ENCODE measurements at places on chromosomes 16 and 17.

GRCh38 chr17:9676084-9676483 lies 30.8 kb downstream of the USP43 start:
- DNase-seq: no peak

DNA sequence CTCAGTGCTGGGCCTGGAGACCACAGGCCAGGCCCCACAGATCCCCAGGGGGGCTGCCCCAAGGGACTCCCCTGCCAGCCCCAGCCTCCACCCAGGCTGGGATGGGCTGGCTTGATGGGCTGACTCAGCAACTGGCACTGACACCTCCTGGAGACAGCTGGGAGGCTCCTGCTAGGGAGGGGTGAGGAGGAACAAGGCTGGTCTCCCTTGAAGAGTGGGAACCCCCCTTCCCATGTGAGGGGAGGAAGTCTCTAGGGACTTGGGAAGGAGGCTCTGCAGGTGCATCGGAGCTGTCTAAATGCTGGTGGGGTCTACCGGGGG lies 10.4 kb downstream of the NHERF1 start:
- DNase-seq: no peak

GRCh38 chr17:80035937-80036714 lies at the start of gene CCDC40:
TSS of gene CCDC40 (plus strand) at chr17:80036642. CDS start at chr17:80036663, 21 bp downstream.
- peak; percentile 87 for DNase-seq

- no peak for DNase-seq
Observed at GRCh38 chr16:53913920-53914319, 210.0 kb downstream of the FTO start.

- DNase-seq: no peak
Observed at GRCh38 chr17:1126250-1126797, 53.5 kb downstream of the ABR start.

GRCh38 chr17:36505171-36505570 lies 18.7 kb downstream of the ZNHIT3 start:
- DNase-seq: no peak

DNA sequence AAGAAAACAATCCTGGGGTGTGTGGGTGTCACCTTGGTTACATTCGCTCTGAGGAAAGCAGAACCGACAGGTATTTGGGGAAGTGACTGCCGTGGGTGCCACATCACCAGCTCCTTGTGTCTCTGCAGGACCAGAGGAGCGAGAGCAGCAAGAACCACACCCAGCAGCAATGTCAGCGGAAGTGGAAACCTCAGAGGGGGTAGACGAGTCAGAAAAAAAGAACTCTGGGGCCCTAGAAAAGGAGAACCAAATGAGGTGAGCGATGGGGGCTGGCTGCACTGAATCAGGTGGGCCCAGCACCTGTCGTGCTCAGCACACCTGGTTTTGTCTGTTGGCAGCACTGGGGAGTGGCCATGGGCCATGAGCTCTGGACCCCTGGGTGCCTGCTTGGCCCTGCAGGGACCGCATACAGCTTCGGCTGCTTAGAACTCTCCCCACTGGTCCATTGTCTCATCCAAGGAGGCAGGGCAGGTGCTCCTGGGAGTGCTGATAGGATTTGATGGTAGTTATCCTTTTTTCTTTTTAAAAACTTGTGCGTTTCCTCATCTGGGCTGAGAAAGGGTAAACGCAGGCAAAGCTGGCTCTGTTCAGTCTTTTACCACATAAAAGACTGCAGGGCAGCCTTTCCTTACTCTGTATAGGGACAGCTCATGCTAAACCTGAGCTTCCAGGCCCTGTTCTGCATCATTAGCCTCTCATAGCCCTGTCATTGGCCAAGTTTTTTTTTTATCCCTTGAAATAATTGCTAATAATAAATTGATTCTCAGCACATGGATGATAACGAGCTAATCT lies 29.4 kb downstream of the HMOX2 start:
- peak; percentile 85 for DNase-seq

DNA sequence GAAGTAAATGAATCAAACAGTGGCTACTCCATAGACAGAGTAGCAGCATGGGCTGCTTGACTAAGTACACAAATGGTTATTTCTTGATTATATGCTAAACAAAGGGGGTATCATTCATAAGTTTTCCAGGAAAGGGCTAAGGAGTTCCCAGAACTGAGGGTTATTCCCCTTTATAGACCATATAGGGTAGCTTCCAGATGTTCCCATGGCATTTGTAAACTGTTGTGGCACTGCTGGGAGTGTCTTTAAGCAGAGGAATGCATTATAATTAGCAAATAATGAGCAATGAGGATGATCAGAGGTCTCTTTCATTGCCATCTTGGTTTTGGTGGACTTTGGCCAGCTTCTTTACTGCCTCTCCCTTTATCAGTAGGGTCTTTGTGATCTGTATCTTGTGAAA lies 105.1 kb downstream of the CDH11 start:
- DNase-seq: no peak
